ENCODE measurements at places on chromosomes 16 and 17.
A peak's percentile ranks its signal among the peaks of the same experiment; 100 is the strongest.

GRCh38 chr17:70780031-70780430 is 610.7 kb downstream of the KCNJ2 start:
- DNase-seq: peak; percentile 6

GRCh38 chr17:76495663-76496400 is 5.4 kb downstream of the RHBDF2 start:
- no peak for DNase-seq

DNA sequence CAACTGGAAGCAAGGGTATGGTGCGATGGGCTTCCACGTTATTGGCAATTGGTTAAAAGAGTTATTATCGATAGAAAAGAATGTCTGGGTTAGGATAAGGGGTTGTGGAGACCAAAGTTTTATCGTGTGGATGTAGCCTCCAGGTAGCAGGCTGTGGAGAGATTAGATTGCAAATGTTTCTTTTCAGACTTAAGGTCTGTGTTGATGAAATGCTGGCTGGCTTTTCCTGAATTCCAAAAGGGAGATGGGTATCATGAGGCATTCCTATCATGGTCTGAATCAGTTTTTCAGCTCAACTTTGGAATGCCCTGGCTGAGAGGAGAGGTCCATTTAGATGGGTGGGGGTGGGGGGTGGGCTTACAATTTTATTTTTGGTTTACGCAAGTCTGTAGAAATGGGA is 395.0 kb upstream of the RBFOX1 start:
- no peak for DNase-seq

GRCh38 chr16:89574681-89575246 is 794 bp upstream of the CPNE7 start:
- peak; percentile 71 for DNase-seq

DNA sequence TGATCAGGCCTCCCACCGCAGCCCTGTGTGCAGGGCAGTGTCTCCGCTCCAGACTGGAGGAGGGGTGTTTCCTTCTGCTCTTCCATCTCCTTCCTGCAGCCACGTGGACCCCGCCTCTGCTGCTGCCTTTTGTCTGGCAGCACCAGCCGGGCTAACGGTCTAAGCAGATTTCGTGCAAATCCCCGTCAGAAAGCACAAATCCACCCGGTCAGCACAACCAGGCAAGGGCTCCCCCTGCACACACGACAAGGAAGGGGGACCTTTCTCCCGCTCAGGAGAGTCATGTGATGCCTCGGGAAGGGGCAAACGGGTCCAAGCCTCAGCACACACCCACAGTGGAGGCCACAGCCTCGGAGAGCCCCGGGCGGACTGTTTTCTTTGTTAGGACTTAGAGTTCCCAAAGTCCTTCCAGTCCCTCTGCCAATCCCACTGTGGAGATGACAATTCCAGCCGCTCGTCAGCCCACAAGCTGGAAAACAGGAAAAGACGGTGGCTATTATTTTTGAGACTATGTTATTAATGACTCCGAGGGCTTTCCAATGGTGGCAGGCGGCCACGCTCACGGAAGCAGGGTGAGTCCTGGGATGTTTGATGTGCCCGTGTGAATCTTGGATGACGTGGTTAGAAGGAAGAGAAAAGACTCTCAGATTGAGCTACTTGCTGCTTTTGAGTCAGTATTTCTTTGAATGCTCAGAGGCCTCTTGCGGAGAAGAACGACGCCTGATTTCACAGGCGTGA is 22.5 kb upstream of the MEAK7 start:
- peak; percentile 80 for DNase-seq

- DNase-seq: no peak
Measured at GRCh38 chr17:68384941-68385340, 72.4 kb downstream of the WIPI1 start.

DNA sequence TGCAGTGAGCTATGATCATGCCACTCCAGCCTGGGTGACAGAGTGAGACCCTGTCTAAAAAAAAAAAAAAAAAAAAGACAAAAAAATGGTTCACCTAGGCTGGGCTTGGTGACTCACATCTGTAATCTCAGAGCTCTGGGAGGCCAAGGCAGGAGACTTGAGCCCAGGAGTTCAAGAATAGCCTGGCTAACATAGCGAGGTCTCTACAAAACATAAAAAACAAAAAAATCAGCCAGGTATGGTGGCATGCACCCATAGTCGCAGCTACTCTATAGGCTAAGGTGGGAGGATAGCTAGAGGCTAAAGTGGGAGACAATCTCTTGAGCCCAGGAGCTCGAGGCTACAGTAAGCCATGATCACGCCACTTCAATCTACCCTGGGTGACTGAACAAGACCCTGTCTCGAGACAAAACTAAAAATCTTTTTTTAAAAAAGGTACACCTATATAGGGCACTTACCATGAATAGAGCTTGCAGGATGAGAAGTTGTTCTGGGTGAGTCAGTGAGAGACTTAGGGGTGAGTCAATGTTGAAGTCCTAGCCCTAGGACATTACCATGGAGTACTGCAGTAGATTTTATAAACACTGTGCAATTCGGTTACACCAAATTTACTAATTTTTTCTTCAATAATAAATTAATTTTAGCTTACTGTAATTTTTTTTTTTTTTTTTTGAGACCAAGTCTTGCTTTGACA is 19.0 kb downstream of the USP32 start:
- peak; percentile 78 for DNase-seq

DNA sequence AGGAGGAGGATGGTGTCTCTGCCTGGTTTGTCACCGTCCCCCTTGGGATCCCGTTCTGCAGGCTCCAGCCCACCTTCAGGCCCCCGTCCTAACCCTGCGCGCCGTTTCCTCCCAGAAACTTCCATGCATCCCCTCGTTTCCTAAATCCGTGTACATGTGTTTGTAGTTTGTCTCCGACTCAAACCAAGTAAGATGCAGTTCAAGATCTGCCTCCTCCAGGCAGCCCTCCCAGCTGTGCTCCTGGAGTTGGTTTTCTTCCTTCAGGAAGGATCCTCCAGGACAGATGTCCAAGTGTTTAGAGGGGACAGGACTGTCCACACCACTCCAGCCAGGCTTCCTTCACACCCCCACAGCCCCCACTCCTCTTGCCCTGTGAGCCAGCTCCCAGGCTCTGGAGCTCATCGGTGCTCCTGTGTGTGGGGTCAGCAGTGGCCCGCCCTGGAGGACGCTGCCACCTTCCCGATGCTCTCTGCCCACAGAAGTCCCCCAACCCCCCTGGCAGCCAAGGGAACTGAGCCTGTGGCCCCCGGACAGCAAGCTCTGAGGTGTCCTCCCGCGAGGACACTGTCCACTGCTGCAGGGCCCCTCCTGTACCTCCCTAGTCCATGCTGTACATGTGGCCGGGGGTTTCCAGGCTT is 11.3 kb downstream of the BAIAP2 start:
- no peak for DNase-seq

DNA sequence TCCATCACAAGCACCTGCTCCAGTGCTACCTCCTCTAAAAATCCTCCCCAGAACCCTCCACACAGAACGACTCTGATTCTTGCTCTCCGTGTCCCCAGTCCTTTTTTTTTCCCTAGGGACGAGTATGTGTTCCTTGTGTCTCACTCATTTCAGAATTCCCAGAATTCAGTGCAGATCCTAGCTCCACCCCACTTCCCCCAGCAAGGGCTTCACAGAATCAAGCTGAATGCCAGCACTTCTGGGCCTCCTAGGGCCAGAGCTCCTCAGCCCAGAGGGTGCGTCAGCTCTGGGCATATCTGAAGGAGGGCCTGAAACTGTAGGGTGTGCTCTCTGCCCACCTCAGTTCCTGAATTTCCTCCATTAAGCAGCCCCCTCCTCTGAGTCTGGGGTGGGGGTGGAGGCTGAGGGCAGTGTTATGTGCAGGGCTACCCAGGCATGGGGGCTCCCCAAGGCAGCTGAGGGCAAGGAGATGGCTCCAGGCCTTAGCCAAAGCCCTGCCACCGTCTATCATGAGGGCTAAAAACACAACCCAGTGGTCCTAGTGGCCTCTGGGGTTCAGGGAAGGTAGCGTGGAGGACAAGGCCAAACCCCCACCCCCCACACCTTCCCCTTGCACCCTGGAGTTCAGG is 6.5 kb downstream of the UNC119 start:
- DNase-seq: no peak

DNA sequence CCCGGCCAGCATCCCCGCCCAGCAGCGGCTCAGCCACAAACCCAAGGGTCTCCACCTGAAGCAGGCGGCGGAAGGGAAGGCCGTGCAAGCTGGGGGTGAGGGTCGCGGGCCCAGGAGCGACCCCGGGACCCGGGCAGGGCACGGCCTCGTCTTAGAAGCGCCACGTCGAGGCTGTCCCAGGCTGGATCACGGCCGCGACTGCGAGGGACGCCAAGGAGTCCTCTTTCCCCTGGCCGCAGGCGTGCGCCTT is 538 bp upstream of the CCNF start:
- DNase-seq: no peak

GRCh38 chr17:14732211-14732610 is 431.3 kb downstream of the HS3ST3B1 start:
- DNase-seq: no peak

GRCh38 chr17:57939797-57940196 is 15.4 kb downstream of the CUEDC1 start:
- no peak for DNase-seq

- DNase-seq: no peak
Measured at GRCh38 chr17:63685578-63685977, 14.3 kb downstream of the LIMD2 start.

DNA sequence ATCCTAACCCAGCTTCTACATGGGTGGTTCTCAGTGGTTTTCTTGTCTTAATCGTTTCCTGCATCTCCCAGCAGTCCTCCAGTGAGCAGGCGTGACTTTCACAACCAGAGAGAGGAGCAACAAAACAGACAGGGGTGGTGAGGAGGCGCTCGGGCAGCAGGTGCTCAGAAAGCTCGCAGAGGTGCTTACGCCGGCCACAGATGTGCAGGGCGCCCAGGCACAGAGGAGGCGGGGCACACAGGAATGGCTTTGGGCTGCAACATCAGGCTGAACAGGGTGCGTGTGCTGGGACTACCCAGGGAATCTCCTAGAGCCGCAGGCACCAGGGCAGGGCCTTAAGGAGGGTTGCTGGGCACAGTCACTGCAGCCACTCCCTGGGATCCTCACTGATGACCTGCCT is 32.6 kb downstream of the KLHDC4 start:
- DNase-seq: no peak

DNA sequence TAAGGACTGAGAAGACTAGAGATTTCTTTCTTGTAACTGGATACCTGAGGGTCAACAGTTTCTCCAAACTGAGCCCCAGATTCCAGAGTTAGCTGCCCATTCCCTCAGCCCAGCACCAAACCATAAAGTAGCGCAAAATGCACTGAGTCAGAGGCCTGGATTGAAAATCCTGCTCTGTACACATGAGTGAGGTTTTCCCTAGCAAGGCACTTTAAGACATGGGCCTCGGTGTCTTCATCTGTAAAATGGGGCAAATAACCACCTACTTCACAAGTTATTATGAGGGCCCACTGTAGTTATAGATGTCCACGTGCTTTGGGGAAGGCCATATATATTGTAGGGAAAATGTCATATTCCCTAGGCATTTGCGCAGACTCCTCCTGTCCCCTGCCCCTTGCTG is 10.3 kb upstream of the DLX4 start:
- DNase-seq: no peak

DNA sequence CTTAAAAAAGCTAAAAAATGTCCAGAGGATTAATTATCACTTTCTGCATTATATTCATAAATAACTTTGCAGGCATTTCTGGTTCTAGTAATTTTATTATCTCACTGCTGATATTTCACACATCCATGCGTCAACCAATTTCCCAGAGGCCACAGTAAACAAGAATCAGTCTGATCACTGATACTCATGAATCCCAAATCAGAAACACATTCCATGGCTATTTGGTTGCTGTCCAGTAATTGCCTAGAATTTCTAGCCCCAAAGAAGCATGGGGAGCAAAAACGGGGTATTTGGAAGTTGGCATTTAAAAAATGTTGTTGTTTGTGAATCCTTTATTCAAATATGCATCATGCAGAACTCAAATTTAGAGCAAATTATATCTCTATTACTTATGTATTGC is 244.8 kb downstream of the CDH8 start:
- DNase-seq: no peak

DNA sequence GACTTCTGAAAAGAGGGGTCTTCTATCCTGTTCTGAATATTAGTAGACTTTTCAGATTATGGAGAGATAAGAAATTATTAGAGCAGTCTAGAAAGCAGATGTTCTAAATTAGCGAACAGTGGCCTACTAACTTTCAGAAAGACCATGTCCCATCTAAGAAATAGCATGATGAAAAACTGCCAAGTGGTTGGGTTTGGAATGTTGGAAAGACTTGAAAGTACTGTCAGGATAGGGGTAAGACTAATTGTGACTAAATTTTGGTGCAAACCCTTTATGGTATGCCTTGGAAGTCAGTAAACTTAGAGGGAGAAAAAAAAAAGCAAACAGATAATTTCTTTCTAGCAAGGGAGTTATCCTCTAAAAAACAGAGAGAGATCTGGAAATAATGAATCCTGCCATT is 41.1 kb downstream of the TANGO6 start:
- DNase-seq: no peak

DNA sequence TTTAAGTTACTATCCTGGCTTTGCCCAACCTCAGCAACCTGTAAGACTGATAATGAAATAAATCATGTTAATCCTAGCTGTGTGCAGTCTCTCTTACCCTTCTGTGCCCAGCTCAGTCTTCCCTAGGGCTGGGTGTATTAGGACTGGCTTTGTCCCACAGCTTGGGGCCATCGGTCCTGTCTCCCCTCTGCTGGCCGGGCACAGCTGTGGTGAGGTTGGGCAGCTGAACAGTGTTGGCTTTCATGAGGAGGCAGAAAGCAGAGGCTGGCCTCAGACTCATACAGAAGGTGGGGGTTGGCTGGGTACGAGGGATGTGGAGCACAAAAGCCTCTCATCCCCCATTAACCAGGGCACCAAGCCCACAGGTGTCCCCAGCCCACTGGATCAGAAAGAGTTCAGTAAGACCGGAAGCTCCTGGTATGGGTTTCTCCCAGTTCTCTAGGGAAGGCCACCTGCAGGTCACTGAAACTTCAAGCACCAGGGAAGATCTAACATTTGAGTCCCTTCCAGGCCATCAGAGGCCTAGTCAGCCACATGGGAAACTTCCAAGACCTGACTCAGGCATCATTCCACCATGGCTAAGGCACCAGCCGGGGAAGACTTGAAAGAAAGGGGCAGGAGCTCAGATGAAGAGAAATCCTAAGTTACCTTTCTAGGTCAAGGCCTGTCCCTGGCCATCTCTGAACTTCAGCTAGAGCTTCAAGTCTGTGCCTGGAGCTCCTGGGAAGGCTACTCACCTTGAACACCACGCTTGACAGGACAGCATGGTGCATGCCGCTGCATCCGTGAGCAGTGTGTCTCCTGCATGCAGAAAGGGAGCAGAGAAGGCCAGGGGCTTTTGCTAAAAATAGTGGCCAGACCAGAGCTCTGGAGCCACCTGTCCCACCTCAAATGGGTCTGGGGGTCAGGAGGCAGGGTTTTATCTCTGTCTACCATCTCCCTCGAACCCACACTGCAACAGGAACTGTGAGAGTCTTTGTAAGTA is 8.8 kb downstream of the CNP start:
- DNase-seq: peak; percentile 82

DNA sequence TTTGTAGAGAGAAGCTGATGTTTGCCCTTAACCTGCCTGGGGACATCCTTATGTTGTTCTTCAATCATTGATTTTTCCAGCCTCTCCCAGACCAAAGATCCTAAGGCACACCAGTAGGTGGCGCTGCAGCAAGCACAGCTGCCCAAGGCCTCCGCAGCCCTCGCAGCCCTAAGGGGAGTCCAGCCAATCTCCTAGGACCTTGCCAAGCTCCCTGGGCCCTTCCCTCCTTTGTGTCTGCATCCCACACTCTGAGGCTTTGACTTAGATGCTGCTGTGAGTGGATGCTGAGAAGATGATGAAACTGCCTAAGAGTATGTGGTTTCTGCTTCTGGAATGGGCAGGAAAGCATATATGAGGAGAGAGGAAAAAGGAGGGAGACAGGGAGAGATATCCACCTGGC is 47.1 kb downstream of the SPACA3 start:
- peak; percentile 37 for DNase-seq

Measured in fibroblast of mammary gland (primary cell).